ENCODE measurements at places on chromosomes 5 and 9.
A peak's percentile ranks its signal among the peaks of the same experiment; 100 is the strongest.

- DNase-seq, result no peak
Measured at GRCh38 chr5:60540856-60541805, 158.8 kb downstream of the DEPDC1B start.

- DNase-seq, result no peak
Measured at GRCh38 chr9:136482046-136482792, 621 bp downstream of the SEC16A start.

GRCh38 chr5:122076669-122077365, 1.2 kb downstream of the LOX start:
- peak; percentile 20 for DNase-seq

- DNase-seq, result no peak
Measured at GRCh38 chr9:121663591-121663990, 12.2 kb downstream of the DAB2IP start.

DNA sequence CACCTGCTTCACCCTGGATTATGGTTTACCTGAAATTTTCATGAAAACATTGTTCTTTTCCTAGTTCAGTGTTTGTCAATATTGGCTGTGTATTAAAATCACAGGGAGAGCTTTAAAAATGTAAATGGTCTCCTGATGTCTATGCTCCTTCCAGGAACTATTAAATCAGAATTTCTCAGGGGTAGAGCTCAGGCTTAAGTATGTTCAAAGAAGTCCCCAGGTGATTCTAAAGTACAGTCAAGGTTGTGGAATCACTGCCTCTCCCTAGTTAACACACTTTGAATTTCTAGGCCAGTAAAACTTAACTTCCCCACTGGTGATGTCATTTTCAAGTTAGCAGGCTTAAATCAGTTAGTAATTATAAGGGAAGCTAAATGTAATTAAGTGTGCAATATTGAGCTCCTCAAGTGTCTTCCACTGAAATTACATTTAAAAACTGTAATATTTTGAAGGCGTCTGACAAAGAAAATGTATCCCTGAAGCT, 150.3 kb upstream of the SLC28A3 start:
- DNase-seq, result no peak

DNA sequence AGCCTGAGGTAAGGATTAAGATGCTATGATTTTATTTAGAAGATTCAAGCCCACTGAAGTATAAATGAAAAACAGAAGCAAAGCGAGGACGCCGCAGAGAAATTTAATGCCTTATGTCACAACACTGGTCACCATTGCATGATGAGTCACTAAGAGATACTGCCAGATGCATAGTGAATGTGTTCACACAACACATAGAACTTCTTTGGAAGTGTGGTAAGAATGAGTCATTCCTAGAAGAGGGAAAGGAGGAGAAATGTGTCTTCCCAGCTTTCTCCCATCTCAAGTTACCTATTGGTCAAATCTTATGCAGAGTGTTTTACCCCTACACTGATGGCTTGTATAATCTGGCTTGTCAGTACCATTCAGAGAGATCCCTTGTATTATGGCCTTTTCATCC, 465.3 kb upstream of the ARRDC3 start:
- DNase-seq, result no peak

DNA sequence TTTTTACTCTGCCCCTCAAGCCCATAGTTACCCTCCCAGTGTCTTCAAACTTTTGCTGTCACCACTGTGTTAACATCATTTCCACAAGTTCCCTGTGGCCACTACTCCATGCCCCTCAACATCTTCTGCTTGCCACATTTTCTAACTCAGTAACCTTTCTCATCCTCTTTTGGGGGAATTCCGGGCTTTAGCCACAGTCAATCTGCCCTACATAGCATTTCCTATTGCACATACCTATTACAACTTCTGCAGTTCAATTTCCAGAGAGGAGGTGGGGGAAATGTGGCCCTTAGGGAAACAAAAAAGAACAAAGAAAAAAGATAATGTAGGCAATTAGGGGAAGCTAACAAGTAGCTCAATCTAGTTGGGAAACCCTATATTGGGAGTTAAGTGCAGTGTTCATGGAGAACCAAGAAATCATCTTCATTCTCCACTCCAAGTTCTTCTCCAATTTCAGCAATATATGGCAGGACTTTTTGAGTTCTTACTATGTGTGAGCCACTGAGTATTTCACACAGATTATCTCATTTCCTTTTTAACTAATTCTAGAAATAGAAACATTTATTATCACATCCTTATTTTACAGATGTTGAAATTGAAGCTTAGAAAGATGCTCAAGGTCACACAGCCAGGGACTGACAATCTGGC, 40.2 kb upstream of the LPAR1 start:
- no peak for DNase-seq

GRCh38 chr5:149323210-149323609, 22.1 kb upstream of the GRPEL2 start:
- no peak for DNase-seq

DNA sequence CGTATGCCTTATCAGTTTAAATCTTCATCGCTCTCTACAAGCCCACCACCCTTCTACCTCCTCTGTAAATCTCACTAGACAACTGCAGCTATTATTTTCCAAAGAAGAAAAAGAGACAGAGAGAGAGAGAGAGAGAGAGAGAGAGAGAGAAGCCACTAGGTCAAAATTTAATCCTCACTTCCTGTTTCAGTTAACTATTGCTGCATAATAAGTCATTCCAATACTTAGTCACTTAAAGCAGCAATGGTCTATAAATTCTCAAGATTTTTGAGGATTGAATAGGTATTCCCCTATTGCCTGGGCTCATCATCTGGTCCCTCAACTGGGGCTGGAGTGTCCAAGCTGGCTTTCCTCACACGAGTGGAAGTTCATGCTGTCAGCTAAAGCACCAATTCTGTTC, 68.8 kb downstream of the ITGA1 start:
- DNase-seq, result no peak

- no peak for DNase-seq
Measured at GRCh38 chr9:26975728-26976707, 19.8 kb downstream of the IFT74 start.

DNA sequence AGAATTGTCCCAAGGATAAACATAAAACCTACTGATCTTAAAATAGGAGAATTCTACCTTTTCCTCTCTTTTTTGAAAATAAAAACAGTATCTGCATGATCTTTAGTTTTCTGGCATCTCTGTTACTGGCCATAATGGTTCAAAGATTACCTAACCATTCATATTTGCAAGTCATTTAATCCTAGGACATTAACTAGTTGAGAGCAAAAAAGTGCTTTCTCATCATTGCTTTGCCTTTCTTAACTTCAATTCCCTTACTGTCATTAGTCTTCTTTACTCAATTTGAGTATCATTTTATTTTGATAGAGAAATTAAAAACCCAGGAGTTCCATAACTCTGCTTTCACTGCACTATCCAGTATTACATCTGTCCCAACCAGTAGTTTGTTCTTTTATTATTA, 68.6 kb downstream of the RFX3 start:
- DNase-seq, result no peak

DNA sequence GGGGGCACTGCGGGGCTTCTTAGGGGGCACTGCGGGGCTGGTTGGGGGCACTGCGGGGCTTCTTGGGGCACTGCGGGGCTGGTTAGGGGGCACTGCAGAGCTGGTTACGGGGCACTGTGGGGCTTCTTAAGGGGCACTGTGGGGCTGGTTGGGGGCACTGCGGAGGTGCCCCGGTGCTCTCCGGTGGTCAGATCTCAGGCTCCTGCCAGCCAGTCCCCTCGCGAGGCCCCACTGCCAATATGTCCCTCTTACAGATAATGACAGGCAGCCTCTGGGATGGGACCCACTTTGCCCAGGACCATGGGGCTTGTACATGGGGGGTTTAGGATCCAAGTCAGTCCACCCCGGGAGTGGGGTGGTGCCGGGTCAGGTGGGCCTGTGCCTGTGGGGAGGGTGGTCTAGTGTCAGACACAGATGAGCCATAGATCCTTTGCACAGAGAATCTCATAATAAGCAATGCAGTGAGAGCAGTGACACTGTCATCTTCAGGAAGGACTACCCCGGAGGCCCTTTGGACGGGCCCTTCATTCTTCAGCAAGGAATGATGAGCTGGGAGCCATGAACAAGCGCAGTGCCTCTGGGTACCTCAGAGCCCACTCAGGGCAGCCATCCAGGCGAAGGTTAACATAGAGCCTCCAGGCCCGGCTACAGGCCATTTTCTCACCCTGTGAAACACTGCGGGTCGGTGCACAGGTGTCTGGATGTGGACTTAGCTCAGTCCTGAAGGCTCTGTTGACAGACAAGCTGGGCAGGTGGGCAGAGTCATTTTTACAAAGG, 38.2 kb downstream of the COL5A1 start:
- no peak for DNase-seq

DNA sequence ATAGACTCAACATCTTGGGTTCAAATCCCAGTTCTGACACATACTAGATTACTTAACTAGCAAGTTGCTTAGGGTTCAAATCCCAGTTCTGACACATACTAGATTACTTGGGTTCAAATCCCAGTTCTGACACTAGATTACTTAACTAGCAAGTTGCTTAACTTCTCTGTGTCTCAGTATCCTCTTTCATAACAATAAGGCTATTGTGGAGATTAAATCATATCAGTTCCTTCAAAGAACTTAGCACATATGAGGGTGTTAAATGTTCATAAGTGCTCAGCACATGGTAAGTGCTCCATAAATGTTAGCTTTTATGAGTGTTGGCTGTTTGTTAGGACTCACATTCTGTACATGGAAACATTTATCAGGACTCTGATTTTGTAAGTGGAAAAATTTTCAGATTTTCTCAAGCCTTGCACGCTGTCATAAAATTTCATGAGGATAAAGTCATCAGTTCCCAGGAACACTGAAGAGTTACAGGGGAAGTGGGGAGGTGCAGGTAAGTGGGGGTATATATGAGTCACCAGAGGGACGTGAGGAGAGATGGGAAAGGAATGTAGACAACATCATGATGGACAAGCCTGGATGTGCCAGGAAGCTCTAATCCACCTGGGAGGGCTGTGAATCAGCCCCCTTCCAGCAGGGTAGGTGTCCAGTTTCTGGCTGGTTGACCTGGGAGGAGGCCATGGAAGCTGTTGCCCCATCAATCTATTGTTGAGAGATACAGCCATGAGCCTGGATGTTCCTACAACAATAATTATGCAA, 532.2 kb upstream of the WWC1 start:
- no peak for DNase-seq

- no peak for DNase-seq
Measured at GRCh38 chr5:66757219-66757833, 161.1 kb downstream of the MAST4 start.

- no peak for DNase-seq
Measured at GRCh38 chr9:106590759-106591505, 272.0 kb upstream of the ZNF462 start.

GRCh38 chr5:32110111-32110696, 63.9 kb downstream of the GOLPH3 start:
- DNase-seq, result no peak

DNA sequence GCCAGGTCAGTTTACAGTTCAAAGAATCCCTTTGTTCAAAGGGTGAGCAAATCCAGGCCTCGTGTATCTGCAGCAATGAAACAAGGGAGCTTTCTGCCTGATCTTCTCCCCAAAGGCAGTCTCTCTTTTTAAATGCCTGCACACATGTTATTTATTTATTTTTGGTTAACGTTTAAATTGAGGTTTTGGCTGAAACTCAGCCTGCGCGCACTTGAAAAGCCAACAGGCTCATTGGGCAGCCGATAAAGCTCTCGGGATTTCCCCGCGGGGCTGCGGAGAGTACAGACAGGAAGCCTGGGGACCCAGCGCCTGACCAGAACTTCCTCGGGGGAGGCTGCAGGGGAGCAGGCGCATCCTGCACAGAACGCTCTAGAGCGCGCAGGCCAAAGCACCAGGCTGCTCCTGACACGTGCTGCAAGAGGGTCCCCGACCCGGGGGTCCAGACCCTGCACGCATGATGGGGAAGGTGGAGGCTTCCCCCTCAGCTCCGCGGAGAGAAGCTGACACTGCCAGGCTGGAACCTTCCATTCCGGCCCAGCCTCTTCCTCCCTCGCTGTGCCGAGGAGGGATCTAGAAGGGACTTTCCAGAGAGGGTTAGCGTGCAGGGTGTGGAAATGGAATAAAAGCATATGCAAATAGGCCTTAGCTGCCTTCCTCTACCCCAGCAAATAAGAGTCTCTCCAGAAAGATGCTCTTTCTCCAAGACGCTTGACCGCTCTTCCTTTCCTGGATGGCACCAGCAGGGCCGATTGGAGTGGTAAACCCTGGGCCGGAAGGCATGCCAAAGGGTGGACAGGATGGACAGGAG, 46.1 kb downstream of the PTTG1 start:
- peak; percentile 61 for DNase-seq

- no peak for DNase-seq
Measured at GRCh38 chr5:132480546-132480892, 10.1 kb downstream of the IRF1 start.

DNA sequence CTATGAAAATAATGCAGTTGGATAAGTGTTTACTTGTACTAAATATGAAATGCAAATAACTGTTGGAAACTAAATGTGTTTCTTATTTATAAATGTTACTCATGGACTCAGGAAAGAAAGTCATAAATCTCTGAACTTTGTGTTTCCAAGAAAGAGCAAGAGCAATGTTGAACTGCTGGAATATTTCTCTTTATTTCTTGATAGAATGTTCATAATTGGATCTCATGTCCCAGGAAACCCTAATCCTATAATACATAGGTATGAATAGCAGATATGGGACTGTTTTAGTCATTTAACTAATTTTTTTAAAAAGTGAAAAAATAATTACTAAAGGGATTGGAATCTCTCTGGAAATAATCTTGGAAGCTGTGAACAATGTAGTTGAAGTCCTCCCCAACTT, 245.0 kb upstream of the ACTBL2 start:
- no peak for DNase-seq

DNA sequence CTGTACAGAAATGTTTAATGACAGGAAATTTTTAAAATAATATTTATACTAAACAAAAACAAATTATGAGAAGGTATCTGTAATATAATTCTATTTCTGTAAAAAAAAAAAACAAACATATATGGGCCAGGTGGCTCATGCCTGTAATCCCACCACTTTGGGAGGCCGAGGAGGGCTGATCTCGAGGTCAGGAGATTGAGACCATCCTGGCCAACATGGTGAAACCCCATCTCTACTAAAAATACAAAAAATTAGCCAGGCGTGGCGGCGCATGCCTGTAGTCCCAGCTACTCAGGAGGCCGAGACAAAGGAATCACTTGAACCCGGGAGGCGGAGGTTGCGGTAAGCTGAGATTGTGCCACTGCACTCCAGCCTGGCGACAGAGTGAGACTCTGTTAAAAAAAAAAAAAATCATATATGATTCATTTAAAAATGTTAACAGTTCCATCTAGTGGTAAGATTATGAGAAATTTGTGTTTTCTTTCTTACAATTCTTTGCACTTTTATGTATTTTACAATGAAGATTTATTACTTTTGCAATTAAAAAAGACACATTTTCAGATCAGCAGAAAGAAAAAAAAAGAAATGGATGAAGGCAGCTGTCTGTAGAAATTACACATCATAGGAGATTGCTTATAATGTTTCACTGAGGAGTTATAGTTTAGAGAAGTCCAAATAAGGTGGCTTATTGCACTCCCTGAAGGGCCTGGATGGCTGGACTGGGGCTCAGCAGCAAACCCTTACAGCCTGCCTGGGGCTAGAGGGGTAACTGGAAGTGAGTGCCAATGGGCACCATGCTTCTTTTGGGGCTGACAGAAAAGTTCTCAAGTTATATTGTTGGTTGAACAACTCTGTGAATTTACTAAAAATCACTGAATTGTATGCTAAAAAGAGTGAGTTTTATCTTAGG, 20.3 kb downstream of the C9orf153 start:
- DNase-seq, result no peak

GRCh38 chr5:96743065-96743768, 64.5 kb downstream of the ERAP1 start:
- DNase-seq, result no peak

- DNase-seq, result no peak
Measured at GRCh38 chr9:90795084-90795483, 6.5 kb upstream of the SYK start.

Measured in stimulated activated CD4-positive, alpha-beta T cell treated with anti-CD3 and anti-CD28 coated beads, Interleukin-15, amount 100 ng/mL, for 1 hour (primary cell).